Stimulated activated CD4-positive, alpha-beta T cell treated with anti-CD3 and anti-CD28 coated beads, Interleukin-12 subunit alpha, Interleukin-12 subunit beta, amount 100 ng/mL, for 4 hours (primary cell): ENCODE measurements at places on chromosomes 6 and 20.

DNA sequence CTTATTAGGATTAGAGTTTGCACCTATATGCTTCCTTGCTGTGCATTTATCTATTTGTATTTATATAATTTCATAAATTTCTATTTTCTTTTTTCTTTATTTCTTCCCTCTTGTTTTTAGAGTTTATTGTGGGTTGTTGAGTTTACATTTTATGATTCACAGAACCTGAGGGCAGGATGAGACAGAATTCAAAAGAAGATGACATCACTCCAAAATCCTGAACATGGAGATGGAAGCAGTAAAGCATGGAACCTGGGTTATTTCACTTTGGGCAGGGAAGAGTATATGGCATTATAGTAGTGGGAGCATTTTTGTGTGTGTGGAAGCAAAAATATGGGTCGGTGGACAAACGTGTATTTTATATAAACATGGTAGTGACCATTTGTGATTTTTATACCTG, 157.5 kb downstream of the RFX6 start:
- no peak for DNase-seq

DNA sequence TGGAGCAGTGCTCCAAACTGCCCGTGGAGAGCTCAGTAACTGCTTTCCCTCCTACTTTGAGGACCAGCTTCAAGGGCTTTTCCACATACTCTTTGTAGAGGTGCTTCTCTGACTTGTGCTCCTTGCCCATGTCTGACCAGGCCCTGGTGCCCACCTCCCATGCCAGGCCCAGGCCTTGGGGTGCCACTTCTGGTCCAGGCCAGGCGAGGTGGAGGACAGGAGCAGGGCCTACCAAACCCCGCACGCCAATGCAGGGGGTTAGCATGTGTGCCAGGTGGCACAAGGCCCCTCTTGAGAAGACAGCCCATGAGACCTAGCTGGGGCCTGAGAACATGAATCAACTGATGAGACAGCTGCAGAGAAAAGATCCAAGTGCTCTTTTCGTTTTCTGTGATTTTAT, 47.0 kb upstream of the PLN start:
- DNase-seq = no peak

DNA sequence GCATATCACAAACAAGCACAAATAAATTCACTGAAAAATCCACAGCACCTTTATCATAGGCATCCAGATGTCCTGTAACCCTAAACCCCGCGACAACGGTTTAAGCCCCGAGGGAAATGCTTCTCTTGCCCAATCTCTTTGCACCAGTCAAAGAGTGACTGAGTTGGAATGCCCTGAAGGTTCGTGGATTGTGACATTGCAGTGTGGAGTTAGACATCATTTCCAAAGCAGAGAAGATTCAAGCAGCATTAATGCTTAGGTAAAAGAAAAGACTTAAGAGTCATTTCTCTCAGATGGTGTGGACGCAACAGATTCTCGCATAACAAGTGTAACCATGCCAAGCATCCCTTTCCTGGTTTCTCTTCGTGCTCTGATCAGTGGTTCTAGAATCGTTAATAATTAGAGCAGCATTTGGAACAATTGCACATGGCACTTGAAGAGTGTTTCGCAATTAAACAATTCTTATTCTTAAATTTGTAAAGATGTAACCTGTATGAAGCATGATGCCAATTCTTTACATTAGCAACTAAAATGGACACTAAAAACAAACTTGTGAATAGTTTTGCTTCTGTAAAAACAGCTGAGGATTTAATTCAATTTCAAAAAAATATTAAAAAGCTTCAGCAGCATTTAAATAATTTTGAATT, 121.6 kb downstream of the HIVEP2 start:
- no peak for DNase-seq

DNA sequence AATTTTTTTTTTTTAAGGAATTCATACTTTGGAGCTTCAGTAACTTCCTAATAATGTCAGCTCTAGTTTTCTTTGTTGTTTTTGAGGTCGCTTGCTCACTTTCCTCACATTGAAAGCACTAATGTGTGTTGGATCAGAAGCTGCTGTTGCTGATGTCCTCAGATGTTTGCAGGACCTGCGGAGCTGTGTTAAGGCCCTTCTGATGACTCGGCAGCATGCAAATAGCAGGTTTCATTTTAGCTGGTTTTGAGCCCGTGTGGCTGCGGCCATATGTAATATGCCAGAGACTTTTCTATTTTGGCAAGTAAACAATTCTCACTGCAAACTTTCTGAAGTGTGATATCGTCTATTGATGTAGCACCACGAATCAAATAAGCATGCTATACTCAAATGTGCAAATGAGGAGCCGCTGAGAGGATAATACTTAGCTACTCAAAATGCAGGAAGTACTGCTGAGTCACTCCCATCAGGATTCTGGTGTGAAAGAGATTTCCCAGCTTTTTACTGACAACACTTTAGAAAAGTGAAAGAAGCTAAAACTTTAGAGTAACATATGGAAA, 187.8 kb downstream of the SASH1 start:
- no peak for DNase-seq

DNA sequence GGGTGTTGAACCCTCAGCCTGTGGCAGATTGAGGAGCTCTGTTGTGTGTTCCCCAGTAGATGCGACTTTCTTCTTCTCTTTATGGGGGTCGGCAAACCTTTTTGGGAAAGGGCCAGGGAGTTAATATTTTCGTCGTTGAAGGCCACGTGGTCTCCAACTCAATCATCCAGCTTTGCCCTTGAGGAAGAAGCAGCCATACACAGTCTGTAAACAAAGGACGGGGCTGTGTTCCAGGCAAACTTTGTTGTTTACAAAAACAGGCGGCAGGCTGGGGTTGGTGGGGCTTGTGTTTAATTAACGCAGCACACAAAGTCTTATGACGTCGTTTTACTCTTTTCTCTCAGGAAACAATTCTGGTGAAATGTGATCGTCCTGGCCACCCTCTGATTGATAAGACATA, 20.2 kb downstream of the KIF25 start:
- no peak for DNase-seq
